ENCODE measurements at places on chromosomes 5 and 9. TPM values are rescaled to one million over a fixed set of nuclear protein-coding genes. Genes with fewer than 3 reads are reported as not detected.

ZNF879 gene
- 4.9 TPM for total RNA-seq

CARTPT gene
- total RNA-seq, result not detected

KLHL3 gene
- 17.5 TPM for total RNA-seq

EXD3 gene
- 15.4 TPM for total RNA-seq

SLC23A1 gene
- total RNA-seq, result not detected

RLN1 gene
- 0.37 TPM for total RNA-seq

RIGI gene
- 8.4 TPM for total RNA-seq

CA9 gene
- total RNA-seq, result not detected

WNT8A gene
- total RNA-seq, result not detected

BDP1 gene
- total RNA-seq, result 38.7 TPM

EQTN gene
- total RNA-seq, result not detected

FAM169A gene
- total RNA-seq, result 16.1 TPM

ANKRD18B gene
- total RNA-seq, result 1.2 TPM

LECT2 gene
- not detected for total RNA-seq

TLX3 gene
- total RNA-seq, result not detected

DNA sequence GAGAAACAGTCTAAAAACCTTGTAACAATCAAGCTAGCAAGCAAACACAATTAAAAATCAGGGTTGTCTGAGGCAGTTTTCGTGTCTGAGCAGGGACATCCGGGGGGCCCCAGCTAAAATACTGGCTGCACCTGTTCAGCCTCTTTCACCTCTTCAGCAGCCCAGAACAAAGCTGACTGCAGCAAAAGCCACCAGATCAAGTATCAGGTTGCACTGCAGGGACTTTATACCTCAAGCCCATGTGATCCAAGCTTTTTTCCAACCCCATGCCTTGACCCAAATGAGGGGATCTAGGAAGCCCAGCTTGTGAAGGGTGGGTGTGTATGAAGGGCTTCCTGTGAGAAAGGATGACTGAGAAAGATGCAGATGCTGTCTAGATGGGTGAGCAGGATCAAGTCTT is 133.4 kb downstream of the SEMA6A start:
- DNase-seq, result no peak

DNA sequence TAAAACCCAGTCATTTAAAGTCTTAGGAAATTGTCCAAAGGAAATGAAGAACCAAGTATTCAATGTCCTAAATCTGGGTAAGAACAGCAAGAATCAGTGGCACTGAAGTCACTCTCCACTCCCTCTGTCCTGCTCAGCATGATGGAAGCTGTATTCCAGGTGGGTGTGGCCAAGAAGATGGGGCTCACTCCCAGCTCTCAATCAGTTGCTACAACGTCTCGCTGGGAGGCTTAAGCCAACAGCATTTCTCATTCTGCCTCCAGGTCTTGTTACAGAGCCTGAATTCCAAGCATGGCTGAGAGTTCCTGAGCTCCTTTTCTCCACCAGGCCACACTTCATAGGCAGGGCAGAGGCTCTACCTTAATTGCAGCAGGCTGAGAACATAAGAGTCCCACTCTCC is 41.2 kb upstream of the TRIO start:
- DNase-seq, result no peak

- no peak for DNase-seq
Observed at GRCh38 chr9:126222835-126223431, 103.7 kb upstream of the MVB12B start.

- no peak for DNase-seq
Observed at GRCh38 chr5:154380263-154380662, 65.5 kb upstream of the SAP30L start.

- no peak for DNase-seq
Observed at GRCh38 chr5:61953913-61954312, 352.1 kb upstream of the KIF2A start.

GRCh38 chr5:25481463-25481862 is 836.7 kb upstream of the CDH10 start:
- no peak for DNase-seq

DNA sequence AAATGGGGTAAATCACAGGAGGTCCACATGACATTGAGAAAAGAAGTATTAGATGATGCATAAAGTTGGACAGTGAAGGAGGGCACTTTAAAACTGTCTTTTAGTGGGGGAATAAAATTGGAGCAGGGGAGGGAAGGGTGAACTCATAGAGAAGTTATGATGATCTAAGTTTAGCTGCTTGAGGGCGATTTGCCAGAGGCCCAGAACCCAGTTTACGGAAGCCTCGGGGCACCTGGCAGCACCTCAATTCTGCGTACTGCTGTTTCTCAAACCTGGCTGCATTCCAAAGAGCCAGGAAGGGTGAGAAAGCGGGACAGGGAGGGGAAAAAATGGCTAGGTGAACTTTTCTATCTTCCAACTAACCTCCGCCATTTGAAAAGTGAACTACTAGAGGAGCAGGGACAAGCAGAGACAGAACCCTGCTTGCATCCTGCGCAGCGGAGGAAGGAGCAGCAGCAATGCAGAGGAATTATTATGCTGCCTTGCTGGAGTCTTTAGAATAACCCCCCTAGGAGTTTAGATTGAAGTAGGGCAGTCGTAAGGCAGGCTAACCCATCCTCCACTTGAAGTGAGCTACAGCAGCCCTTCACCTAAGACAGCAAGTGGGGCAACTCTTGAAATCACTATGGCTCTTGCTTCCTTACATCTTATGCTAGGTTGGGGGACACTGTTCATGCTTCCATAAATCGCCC is 316.8 kb downstream of the BRINP1 start:
- DNase-seq, result no peak

GRCh38 chr9:88571419-88571818 is 36.4 kb downstream of the NXNL2 start:
- no peak for DNase-seq

DNA sequence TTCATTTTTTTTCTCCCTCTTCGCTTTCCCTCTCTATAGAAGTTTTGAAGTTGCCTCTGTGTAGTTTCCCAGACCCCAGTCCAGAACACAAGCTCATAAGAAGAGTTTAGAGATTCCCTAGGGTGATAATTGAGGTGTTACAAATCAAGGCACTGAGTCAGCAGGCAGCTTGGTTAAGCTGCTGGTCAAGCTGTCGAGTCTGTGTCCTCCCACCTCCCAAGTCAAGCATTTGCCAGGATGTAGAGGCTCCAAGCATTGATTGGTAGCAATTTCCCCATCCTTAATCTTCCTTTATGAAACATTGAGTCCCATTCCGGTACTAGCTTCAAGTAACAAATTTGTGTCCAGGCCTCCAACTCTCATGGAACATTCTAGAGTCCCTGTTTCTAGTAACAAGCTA is 47.5 kb upstream of the SLC1A1 start:
- no peak for DNase-seq

DNA sequence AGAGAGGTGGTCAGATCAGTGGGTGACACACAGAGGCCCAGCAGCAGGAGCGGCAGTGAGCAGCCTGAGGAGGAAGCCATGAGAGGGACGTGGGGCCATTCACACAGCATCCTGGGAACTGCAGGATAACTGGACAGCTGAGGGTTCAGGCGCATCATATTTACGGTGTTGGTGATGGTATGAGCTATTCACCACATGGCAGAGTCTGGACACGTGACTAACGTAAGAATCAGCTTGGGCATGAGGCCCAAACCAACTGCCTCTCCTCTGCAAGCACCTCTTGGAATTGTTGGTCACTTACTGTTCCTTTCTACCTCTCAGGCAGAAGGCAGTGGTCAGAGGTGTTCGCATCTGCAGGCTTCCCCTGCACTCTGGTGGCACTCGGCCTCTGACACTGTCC is 141.1 kb downstream of the ENTREP1 start:
- no peak for DNase-seq

- no peak for DNase-seq
Observed at GRCh38 chr5:43874772-43875171, 271.8 kb downstream of the NNT start.

GRCh38 chr5:128093368-128093767 is 9.8 kb downstream of the SLC12A2 start:
- no peak for DNase-seq

- DNase-seq, result no peak
Observed at GRCh38 chr9:98641695-98642094, 67.0 kb downstream of the GABBR2 start.

DNA sequence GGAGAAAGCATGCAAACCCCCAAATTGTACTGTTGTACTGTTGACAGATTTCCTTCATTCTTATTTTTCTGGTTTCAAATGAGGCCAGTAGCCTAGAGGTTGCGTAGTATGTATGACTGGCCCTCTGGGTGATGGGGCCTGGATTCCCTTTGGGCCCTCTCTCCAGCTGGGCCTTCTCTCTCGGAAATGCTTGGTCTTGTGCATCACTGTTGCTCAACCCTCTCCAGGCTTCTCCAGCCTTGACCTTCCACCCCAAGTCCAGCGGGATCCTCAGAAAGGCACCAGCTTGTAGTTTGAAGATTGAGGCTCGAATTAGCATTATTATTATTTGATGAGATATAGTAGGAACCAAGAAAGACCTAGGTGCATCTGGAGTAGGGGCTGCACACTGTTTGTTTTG is 87.0 kb downstream of the ANGPTL2 start:
- no peak for DNase-seq

DNA sequence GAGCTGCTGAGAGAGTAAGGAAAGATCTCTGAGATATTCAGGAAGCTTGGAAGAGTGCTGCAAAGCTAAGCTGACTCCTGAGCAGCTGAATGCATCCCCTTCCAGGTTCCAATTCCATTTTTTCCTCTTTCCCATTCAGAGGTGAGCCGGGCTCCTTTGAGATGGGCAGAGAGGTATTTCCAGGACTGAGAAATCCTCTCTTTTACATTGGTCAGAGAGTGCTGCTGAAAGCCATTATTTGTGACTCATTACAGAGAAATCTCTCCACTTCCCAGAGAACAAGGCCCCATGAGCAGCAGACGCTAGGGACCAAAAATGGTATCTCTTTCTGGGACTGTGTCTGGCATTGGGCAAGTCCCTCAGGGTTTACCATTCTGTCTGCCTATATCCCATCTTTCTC is 3.7 kb downstream of the MCTP1 start:
- DNase-seq, result no peak

DNA sequence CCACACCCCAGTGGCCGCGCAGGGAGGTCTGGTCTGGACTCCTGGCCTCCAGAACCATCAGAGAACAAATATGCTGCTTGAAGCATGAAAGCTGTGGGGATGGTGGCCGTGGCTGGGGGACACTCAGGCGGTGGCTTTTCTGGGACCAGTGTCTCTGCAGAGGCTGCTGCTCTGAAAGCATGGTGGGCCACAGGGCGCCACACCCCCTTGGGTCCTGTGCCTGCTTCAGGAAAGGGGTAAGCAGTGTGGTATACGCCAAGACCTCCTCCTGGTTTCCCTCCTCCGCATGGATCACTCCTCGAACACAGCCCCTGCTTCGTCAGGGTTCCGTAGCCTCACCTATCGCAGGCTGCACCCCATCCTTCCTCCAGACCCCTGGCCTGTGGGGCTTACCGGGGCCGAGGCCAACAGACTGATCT is 19.7 kb upstream of the TERT start:
- DNase-seq, result no peak

GRCh38 chr9:81542118-81542889 is 147.0 kb downstream of the TLE1 start:
- DNase-seq, result no peak

- DNase-seq, result no peak
Observed at GRCh38 chr5:2465383-2465782, 286.1 kb downstream of the IRX2 start.

- no peak for DNase-seq
Observed at GRCh38 chr9:91986248-91986647, 36.2 kb upstream of the ROR2 start.

DNA sequence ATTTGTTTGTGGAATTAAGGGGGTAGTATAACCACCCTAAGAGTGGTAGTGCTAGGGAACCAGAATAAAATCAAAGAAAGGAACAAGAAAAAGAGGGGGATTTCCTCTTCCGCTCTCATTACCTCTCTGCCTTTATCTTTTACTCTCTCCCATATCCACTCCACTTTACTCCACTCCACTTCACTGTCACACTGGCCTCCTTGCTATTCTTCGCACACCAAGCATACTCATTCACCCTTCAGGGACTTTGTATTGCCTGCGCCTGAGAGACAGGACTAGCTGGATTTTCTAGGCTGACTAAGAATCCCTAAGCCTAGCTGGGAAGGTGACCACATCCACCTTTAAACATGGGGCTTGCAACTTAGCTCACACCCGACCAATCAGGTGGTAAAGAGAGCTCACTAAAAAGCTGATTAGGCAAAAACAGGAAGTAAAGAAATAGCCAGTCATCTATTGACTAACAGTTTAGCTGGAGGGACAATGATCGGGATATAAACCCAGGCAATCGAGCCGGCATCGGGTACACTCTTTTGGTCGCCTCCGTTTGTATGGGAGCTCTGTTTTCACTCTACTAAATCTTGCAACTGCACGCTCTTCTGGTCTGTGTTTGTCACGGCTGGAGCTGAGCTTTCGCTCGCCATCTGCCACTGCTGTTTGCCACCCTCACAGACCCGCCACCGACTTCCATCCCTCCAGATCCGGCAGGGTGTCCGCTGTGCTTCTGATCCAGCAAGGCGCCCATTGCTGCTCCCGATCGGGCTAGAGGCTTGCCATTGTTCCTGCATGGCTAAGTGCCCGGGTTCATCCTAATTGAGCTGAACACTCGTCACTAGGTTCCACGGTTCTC is 121.8 kb downstream of the FAM170A start:
- no peak for DNase-seq

GRCh38 chr5:123460296-123460729 is 37.1 kb upstream of the CEP120 start:
- DNase-seq, result no peak

DNA sequence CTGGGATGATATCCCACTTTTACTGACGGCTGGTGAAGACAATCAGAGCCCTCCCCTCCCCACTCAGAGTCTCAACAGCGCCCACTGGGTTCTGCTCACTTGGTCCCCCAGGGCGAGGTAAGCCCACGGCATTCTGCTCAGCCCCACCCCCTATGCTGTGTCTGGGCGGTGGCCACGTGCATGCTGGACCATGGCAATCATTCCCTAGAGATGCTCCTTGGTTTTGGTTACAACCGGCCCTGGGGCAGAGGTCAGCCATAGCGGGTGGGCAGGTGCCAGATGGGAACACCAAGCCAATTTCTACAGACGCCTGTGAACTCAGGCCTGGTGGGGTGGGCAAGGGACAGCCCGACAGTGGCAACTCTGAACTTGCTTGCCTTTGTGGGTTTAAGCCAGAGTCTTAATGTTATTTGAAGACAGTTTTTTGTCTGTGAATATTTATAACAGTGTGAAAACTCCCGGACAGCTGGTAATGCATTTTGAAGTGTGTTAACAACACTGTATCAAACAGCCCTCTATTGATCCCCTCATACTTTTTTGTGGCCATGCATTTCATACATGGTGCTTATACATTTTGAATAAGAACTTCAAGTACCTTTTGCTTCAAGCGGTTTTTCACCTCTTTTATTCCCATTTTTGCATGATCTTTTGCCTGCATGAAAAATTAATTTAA is 94.2 kb downstream of the CRB2 start:
- no peak for DNase-seq

GRCh38 chr5:95487880-95488279 is 66.9 kb downstream of the SKIC3 start:
- DNase-seq, result no peak
